ENCODE measurements at places on chromosomes 1 and 21.

DNA sequence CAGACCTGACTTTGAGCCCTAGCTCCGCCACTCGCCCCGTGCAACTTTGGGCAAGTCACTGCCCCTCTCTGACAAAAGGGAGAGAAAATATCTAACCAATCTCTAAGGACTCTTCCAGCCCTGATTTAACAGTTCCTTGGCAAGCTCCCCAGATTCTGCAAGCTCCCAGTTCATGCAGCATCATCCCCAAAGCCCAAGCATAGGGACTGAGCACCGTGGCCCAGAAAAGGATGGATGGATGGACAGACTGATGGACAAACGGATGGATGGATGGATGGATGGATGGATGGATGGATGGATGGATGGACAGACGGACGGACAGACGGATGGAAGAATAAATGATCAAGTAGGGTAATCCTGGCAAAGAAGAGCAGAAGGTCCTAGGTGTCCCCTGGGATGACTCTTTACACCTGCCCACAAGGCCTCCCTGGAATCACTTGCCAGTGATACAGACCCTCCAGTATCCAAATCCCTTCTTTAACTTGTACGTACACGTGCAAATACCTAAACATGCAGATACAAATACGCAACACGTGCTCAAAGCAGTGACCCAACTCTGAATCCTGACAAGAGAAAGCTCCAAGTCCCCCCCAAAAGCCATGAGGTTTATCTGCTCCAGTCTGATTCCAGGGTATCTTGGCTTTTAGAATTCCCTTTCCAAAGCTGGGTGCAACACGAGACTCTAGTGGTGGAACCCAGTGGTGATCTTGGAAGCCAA, 16.0 kb downstream of the IFFO2 start:
- no peak for DNase-seq

DNA sequence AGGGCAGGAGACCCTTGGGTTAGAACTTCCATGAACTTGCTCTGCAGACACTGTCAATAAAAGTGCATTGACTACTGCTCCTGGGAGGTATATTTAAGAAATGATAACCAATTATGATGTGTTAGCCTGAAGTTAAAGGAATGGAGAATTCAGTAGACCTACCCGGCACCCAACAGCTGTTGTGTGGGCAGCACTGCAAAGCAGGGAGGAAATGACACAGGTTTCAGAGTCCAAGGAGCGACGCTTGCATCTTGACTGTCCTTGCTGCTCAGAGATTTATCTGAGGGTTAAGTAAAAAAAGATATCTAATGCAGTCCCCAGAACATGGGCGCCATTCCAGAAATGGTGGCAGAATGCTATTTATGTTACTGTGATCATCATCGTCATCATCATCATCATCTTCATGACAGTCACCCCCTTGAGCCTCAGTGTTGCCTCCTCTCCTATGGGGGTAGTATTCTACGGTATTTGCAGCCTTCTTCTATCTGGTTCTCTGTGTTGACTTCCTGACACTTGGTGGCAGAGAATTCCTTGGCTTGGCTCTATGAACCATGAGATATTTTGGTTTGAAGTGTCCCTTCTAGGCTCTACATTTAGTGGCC, 225.9 kb downstream of the KAZN start:
- no peak for DNase-seq

DNA sequence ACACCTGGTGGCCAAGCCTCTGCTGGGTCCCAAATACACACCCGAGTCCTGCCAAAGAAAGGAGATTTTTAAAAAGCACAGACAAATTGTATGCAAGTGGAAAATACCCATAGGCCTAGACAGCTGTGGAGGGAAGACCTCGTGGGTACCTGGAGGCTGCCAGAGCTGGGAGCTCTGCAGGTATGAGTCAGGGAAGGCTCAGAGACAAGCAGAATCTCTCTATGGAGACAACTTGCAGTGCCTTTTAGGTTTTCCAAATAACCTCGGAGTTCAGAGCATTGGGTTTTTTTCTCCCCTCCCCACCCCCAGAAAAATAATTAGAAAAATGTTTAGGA, 127.7 kb downstream of the EDEM3 start:
- no peak for DNase-seq

DNA sequence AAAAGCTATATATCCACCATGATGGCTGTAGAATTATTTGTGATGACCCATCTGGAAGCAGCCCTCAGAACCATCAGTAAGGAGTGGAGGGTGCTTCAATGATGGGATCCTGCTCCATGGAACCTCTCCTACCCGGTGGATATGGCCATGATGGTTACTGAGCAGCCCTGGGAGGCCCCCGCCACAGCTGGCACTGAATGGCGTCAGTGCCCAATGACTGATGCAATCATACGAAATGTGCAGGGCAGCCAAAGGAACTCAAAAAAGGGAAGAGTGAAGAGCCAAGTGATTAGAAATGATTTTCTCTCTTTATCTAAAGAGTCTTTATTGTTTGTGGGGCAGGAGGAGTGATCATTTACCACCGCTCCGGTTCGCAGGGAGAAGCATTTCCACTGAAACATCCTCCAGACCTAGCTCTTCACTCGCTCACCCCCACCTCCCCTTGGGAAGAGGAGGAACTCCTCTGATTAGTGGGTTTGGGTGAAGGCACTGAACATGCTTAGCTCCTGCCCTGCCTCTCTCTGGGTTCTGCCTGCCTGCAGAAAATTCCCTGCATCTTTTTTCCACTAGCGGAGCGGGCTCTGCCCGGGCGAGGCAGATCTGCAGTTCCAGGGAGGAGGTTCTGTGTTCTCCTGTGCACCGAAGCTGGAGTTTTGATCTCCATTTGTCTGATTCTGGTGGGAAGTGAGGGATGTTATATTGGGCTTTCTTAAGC, 260.3 kb downstream of the GRIK3 start:
- DNase-seq, result no peak

GRCh38 chr1:111561328-111561727, 57.9 kb upstream of the ADORA3 start:
- DNase-seq, result no peak

DNA sequence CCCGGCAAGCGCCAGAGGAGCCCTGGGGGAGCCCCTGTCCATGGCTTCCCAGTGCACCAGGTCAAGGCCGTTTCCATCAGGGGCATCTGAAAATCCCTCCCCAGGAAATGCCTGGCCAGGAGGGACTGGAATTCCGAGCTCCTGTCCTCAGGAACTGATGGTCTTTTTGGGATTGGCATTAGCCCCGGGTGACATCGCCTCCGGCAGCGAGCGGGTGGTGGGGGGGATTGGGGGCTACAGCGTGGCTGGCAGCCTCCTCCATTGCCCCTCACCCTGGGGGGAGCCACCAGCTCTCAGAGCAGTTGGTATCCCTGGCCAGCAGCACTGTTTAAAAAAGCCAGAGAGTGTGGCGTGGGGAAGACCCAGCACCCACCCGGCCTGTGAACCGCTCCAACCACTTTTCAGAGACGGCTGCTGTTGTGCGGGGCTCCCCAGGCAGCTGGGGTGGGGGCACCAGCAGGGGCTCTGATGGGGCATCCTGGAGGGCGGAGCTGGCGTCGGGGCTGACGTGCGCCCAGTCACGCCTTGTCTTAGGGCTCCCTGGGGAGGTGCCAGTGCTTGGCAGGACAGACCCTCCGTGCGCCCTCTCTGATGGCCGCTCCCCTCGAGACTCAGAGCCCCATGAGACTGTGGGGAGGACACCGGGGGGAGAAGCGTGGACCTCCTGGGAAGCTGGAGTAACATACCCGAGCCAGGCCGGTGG, 62.9 kb upstream of the TTC34 start:
- DNase-seq, result no peak

- no peak for DNase-seq
Observed at GRCh38 chr1:77394166-77394565, 112.3 kb downstream of the AK5 start.

- no peak for DNase-seq
Observed at GRCh38 chr1:2045468-2046173, 4.6 kb upstream of the PRKCZ start.

GRCh38 chr1:246617156-246617555, 50.9 kb downstream of the CNST start:
- no peak for DNase-seq

GRCh38 chr21:33374450-33375096, 28.6 kb upstream of the IFNGR2 start:
- DNase-seq, result peak; percentile 26

DNA sequence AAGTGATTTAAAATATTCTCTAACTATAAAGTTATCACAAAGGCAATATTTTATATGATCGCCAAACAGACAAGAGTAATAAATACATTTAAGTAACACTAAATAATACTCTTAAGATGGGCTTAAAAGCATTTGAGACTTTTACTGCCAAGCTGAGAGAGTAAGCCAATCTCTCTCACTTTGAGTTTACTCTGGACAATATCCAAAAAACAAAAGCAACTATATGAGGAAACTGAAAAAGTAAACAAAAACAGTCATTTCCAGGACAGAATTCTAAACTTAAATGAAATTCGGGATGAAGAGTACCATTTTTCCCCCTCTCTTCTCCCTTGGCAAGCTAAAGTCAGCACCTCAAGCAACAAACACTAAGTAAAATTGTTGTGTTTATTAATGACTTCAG, 173.2 kb downstream of the COP1 start:
- no peak for DNase-seq

- no peak for DNase-seq
Observed at GRCh38 chr1:117587499-117588356, 18.1 kb upstream of the TENT5C start.

GRCh38 chr1:206686478-206687249, 2.0 kb downstream of the MAPKAPK2 start:
- DNase-seq, result no peak

DNA sequence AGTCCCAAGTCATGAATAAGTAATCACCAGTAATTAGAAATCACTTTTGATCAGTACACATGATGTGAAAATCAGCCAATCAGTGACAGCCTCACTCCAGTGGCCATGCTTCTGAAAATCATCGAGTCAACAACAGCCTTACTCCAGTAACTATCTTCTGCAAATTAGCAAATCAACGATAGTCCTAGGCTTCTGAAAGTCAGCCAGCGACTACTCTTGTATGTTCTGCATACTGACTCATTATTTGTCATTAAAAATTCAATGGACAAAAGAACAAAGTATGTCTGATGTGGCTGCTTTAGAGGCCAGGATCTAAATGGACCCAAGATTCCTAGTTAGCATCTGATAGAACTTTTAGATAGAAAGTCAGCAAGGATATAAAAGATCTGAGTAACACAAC, 102.5 kb downstream of the GPR52 start:
- no peak for DNase-seq

DNA sequence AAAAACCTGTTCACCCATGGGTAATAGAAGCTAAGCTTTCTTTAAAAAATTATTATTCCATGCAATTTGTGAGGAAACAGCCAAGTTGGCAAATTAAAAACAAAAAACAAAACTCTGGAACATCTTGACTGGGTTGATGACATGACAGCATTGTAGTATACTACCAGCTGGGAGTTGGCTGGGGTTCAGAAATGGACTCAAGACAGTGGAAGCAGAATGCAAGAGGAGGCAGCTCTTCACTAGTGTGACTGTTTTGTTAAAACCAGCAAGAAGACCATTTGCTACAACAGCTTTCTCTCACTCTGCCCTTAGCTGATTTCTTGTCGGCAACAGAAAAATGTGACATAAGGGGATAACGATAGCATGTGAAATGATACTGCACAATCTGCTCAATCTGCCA, 1298.9 kb upstream of the ADGRL4 start:
- DNase-seq, result no peak

DNA sequence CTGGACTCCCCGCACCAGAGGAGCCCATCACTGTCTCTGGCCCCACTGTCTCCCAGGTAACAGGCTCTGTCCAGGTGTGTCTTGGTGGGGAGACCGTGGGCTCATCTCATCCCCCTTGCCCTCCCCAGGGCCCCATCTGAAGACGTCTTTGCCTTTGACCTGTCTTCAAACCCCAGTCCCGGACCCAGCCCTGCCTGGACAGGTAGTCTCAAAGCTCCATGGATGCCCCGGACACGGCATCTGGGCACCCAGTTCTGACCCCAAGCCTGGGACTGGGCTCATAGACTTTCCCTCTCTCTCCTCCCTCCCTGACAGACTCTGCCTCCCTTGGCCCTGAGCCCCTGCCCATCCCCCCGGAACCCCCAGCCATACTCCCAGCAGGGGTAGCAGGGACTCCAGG, 6.3 kb upstream of the CATSPER4 start:
- DNase-seq, result no peak

- DNase-seq, result no peak
Observed at GRCh38 chr1:69090752-69091151, 477.0 kb upstream of the LRRC7 start.

- no peak for DNase-seq
Observed at GRCh38 chr1:210754878-210755665, 378.9 kb downstream of the KCNH1 start.

GRCh38 chr1:236509647-236510401, 14.0 kb upstream of the LGALS8 start:
- no peak for DNase-seq

DNA sequence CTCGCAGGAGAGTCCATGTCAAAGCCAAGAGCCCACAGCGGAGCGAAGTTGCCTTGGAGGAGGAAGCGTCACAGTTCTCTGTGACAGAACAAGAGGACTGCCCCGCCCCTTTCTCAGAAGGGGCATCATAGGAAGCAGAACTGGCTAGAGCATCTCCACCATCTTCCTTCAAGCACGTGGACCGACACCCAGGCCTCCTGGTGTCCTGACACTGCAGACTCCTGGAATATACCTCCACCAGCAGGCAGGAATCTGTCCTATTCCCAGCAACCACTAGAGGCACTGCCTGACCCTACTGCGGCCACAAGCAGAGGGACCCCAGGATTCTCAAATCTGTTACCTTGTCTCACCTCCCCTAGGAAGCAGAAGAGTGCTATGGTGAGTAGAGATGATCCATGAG, 37.8 kb downstream of the GPA33 start:
- DNase-seq, result no peak

DNA sequence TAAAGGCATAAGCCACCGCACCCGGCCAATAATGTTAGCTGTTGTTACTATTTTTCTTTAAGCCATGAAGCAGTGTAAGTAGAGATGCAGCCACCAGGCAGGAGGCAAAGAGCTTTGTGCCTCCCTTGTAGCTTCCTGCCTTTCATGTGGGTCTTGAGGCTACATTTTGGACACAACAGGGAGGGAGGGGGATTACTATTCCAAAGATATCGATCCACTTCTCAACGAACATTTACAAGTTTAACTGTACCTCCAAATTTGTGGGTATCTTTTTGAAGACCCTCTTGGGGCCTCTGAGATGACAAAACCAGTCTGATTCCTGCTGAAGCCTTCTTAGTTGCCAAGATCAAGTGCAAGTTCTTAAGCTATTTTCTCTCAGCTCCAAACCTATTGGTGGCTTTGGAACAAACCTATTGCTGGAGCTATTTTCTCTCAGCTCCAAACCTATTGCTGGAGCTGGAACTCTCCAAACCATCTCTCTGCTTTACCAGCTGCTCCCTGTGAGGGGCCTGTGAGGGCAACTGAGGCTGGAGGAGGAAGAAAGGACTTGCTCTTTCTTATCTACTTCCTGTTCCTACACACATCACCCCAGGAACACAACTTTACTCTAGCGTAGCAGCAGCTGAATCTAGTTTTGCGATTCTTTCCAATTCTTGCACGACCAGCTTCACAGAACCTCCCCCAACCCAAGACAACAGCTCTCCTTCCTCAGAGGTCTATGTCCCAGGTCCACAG, 16.1 kb upstream of the RCAN3 start:
- peak; percentile 23 for DNase-seq

DNA sequence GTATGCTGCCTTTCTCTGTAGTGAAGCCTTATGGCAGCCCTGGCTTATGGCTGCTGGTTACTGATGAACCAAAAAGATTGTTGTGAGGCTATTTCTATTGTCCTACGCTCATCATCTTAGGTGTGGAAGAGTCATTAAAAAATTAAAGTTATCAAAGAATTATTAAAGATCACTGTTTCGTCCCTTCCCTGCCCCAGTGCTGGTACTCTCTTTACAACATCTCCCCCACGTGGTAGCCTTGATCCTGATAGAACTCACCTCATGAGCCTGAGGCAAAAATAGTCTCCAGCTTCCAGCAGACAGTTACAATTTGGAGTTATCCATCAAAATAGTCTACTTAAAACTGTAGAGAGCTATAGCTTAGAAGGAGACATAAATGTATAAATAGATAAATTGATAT, 201.5 kb downstream of the S1PR1 start:
- DNase-seq, result no peak

All from activated T-helper 1 cell treated with Interleukin-2 at 50 U/mL for 16 hours (primary cell).